ENCODE measurements at places on chromosomes 6 and 20. TPM values are rescaled to one million over a fixed set of nuclear protein-coding genes. Genes with fewer than 3 reads are reported as not detected.

The ULBP1 gene
- 29.8 TPM for total RNA-seq

The PRICKLE4 gene
- total RNA-seq = 3.6 TPM

The WFDC10B gene
- not detected for total RNA-seq

The BMP7 gene
- total RNA-seq = not detected

The SLC22A16 gene
- not detected for total RNA-seq

The RBPJL gene
- not detected for total RNA-seq

The SMIM13 gene
- 22.7 TPM for total RNA-seq

DNA sequence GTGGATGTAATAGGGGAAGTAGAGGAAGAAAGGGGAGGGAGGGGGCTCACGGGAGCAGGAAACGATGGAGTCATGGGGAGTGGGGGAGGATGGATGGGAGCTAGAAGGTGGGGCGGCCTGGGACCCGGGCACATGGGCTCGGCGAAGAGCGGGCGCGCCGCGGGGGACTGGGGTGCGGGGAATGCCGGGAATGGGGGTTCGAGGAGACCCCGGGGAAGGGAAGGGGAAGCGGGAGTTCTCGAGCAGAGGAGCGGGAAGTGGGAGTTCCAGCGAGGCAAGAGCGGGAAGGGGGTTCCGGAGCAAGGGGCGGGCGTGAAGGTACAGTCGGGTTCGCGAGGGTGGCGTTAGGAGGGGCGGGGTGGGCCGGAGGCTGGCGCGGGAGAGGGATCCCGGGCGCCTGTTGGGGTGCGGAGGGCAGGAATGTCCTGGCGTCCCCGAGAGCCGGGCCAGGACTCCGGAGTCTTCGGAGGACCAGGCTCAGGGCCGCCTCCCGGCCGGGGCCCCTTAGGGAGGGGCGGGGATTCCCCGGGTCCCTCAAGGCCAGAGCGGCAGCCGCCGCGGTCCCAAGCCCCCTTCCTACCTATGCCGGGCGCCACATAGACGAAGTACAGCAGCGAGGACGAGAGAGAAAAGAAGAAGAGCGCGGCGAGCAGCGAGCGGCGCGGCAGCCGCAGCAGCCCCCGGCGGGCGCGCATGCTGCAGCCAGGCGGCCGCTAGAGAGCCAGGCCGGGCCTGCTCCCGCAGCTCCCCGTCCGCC lies 504 bp downstream of the B4GALT5 start:
- DNase-seq = no peak

GRCh38 chr20:25470045-25470444 lies 62.6 kb downstream of the GINS1 start:
- peak; percentile 51 for DNase-seq

GRCh38 chr6:4607793-4608192 lies 168.4 kb upstream of the CDYL start:
- no peak for DNase-seq

DNA sequence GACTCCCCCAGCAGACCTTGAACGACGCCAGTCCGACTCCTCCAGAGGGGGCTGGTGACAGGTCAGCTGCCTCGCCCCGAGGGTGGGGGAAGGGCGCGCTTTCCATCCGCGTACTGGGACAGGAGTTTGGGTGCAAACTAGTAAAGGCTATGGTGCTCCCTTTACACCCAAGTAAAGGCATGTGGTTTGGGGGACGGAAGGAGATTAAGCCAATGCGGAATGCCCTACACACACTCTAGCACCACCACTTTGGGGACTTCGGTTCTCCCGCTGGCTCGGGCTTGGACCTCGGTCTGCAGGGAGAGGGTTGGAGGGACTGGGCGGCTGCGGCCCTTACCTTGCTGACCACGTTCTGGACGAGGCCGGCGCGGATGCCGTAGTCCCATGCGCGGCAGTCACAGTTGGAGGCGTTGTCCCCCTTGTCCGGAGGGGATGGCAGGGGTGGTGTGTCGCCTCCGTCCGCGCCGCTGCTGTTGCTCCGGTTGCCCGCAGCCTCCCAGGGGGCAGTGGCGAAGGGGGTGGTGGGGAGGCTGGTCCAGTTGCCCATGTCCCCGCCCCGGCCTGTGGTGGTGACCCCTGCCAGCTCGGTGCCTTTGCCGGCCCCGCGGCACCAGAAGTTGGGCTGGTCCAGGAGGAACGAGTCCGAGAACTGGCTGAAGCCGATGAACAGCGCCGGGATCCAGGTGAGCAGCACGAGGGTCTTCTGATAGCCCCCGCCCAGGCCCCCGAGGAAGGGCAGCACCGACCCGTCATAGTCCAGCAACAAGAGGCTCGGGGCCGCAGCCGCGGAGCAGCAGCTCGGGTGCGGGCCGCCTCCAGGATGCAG lies 1.1 kb downstream of the SLC22A23 start:
- no peak for DNase-seq

DNA sequence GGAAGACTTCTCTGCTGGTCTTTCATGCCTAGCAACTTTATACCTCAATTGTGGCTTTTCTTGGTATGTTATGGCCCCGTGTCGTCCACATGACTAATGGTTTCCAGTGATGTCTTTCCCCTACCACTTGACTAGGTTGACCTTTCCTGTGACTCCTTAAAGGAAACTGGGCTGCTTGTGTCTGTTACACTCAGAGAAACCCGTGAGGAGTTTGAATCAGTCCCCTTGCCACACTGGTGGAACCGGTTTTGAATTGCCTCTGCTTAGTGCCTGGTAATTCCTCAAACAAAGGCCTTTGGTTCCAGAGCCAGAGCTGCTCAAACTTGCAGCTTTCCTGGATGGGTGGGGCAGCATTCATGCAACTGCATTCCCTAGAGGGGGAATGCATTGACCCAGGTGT lies 21.9 kb downstream of the ECT2L start:
- no peak for DNase-seq

GRCh38 chr6:160667639-160668481 lies 3.8 kb upstream of the LPA start:
- DNase-seq = no peak

DNA sequence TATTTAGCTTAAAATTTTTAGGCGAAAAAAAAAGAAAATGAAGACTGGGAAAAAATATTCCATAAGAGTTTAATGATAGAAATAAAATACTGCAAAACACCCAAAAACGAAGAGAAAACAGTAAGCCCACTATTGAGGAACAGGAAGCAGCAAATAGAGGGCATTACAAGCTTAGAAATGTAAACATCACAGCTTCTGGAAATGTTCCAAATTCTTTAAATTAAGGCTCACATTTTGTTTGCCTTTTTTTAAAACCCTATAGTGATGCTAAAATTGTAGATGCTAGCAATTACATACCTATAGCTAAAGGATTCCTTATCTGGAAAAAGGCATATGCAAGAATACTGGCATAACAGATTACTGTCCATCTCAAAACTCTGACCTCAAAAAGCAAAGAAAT lies 248.6 kb downstream of the KHDRBS2 start:
- DNase-seq = no peak

DNA sequence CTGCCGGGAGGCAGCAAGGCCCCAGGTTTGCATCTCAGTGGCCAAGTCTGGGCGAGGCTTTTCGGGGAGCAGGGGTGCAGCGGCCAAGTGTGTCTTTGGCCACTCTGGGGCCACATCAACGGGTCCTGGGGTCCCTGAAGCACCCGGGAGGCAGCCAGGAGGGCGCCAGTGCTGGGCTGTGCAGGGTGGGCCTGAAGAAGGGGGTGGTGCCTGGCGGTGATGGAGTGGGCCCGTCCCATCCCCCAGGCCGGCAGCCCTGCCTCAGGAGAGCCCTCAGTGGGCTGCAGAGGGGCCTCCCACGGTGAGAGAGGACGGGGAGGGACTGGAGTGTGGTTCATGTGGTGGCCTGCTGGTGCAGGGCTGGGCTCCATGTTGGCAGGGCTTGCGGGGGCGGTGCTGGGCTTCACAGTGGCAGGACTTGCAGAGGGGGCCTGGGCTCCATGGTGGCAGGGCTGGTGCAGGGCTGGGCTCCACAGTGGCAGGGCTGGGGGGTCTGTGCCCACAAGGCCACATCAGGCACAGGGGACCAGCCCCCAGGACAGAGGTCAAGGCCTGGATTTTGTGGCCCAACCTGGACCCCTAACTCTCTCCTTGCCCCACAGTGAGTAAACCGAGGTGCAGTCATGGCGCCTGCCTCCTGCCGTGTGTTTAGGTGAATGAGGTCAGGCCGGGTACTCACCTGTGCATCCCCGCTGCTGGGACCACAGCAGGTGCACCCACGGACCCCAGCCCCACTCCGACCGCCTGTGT lies 10.5 kb upstream of the BHLHE23 start:
- peak; percentile 91 for DNase-seq

DNA sequence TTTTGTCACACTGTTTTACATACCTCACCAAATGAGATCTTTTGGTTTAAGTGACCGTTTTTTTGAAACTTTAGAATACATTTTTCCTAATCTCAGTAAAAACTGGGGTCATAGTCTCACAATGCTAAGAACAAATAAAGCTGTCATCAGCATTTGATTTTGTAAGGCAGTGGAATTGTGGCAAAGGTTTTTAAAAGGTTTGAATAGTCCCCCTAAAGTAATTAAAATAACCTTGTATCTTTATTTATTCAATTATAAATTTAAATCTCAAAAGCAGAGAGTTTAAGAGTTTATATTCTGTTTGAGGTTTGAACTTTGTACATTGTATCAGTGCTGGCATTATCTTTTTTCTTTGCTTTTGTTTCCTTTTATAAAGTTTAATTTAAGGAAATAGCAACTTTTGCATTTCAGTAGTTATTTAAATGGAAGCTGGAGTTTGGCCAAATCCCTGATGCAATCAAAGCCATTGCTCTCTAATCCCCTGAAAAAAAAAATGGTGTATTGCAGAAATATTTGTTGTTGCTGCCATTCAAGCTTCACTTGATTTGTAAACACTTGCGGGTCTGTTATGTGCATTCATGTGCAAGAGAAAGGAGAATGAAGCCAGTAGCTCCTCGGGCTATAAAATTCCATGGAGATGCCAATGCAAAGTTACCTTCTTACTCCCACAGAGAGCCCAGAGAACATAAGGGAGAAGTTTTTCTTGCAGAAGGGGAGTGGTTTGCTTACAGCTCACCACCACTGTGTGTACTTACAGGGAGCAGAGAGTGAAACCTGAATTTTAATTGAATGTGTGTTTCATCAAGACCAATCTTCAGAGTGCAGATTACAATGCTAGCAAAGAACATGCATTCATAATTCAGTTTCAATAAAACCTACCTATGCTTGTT lies 391.8 kb downstream of the ARHGAP18 start:
- DNase-seq = no peak

DNA sequence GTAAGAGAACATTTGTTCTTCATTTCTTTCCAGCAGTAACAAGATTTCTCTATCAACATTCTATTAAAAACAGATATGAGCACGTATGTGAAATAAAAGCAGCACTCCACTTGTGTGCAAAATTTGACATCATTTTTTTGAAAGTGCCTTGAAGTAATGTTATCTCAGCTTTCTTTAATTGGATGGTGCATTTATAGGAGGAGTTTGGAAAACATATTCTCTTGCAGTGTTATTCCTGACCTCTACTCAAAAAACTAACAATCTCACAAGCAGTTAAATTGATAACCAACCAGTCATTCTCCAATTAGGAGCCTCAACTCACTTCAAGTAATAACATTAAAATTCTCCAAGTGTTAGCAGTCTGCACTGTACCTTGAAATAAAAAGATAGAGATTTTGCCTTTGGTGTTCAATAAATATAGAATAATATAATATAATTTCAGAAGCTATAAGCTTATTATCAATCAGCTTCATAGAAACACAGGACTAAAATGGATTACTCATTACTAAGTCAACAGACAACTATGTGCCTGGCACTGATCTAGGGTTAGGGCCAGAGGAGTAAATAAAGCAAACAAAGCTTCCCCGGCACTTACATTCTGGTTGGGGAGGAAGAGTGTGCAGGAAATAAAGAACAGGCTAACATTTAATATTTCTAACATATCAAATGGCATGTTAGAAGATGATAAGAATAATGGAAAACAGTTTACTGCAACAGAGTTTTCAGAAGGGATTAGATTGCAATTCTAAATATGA lies 149.0 kb upstream of the SGK1 start:
- no peak for DNase-seq

- DNase-seq = no peak
Measured at GRCh38 chr6:75368151-75368779, 83.7 kb upstream of the TMEM30A start.

DNA sequence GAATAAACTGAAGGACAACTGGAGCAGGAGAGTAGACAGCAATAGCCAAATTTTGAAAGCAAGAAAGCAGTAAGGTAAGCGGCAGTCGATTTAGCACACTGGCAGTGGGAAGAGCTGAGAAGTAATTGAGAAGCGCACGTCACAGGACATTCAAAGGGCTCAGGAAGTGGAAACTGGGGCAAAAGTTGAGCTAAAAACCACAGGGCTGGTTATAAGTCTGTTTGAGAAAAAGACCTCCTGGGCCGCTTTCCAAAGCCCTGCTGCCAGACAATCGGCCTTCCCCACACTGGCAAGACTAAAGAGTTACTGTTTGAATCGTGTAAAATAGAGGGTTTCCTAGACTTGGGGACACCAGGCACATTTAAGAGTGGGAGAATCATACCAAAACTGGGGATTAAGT lies 161.4 kb downstream of the DNAH8 start:
- DNase-seq = no peak

DNA sequence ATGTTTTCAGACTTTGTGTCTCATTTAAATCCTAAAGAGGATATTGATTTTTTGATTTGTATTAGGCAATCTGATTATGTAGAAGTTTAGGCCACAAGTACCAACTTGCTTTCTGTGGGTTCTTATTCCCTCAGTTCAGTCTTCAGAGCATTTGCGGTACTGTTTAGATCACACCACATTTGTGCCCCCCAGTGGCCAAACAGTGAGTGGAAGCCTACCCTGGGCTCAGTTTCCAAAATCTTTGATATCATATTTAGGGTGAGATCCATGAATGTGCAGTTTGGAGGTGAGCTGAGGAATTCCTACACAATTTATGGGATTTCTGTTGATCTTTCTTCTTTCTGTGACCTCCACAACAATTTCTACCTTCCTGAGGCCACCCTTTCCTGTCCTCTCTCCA lies 92.3 kb upstream of the FUT9 start:
- no peak for DNase-seq

- no peak for DNase-seq
Measured at GRCh38 chr6:38307740-38308139, 332.0 kb downstream of the BTBD9 start.

- DNase-seq = no peak
Measured at GRCh38 chr20:44026647-44027342, 112.1 kb downstream of the TOX2 start.

GRCh38 chr6:47352194-47352920 lies 42.7 kb upstream of the TNFRSF21 start:
- no peak for DNase-seq

- no peak for DNase-seq
Measured at GRCh38 chr6:34414999-34415858, 10.6 kb downstream of the RPS10 start.

DNA sequence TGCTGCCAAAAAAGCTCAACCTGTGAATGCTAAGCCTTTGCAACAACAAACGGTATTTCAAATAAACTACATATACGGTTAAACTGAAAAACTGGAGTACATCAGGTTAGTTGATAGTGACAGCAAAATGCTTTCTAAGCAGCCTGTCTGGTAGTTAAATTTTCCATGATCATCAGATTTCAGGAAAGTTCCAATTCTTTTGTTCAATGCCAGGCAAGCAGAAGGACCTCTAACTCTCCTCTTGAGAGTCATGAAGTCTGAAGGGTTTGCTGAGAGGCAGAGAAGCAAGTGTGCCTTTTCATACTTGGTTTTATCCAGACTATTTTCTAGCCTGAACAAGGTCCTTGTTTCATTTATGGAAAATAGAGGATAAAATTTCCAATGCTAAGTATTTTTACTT lies 4.5 kb downstream of the FLRT3 start:
- DNase-seq = no peak

Data from chondrocyte (in vitro differentiated cells).